Lower lobe of right lung (tissue), 2 donors: ENCODE measurements at places on chromosomes 4 and X. TPM values are rescaled to one million over a fixed set of nuclear protein-coding genes. Genes with fewer than 3 reads are reported as not detected.

GRCh38 chr4:13521047-13521446, 23.3 kb downstream of the NKX3-2 start:
- H3K27me3 ChIP-seq: peaks cover 57% of the 10 kb centered on the region
- no peak overlapping the region for H3K4me3 ChIP-seq
- H3K36me3 ChIP-seq: no peaks in the 10 kb centered on the region

DNA sequence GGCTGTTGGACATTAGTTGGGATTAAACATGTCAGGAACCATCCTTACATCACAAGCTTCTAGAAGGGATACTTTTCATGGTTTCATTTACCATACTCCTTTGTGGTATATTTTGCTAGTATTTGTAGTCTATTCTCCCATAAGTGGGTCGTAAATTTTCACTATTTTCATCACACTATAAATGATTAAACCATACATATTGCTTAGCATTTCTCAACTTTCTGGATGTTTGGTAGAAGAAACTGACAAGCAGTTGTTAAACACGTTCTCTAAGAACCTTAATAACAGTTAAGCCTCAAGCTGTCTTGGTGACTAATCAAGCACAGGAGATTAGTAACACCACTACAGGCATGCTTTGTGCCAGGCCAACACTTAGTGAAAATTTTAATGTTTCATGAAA, 375.5 kb downstream of the NAF1 start:
- no peaks in the 10 kb centered on the region for H3K36me3 ChIP-seq
- no peak overlapping the region for H3K27ac ChIP-seq
- no peaks in the 10 kb centered on the region for H3K4me1 ChIP-seq
- H3K4me3 ChIP-seq: no peak overlapping the region
- DNase-seq: no peak

Gene ZNF630
- total RNA-seq: 4.0 TPM

- no peak overlapping the region for H3K4me3 ChIP-seq
- H3K27me3 ChIP-seq: no peaks in the 10 kb centered on the region
- peaks cover 26% of the 10 kb centered on the region for H3K4me1 ChIP-seq
- peaks cover 6% of the 10 kb centered on the region for H3K36me3 ChIP-seq
- no peak for DNase-seq
Observed at GRCh38 chr4:37865450-37865849, 25.4 kb upstream of the TBC1D1 start.

DNA sequence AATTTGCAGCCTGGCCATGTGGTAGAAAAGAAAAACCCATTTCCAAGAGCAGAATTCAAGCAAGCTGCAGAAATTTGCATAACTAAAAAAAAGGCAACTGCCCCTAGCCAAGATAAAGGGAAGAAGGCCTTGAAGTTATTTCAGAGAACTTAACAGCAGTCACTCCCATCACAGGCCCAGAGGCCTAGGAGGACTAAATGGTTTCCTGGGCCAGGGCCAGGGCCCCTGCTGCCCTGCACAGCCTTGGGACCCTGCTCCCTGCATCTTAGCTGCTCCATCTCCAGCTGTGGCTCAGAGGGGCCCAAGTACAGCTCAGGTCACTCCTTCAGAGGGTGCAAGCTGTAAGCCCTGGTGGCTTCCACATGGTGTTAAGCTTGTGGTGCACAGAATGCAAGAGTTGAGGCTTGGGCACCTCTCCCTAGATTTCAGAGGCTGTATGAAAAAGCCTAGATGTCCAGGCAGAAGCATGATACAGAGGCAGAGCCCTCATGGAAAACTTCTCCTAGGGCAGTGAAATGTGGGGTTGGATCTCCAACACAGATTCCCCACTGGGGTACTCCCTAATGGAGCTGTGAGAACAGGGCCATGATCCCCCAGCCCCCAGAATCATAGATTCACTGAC, 6.7 kb upstream of the MID2 start:
- no peak overlapping the region for H3K27ac ChIP-seq
- H3K4me1 ChIP-seq: peaks cover 9% of the 10 kb centered on the region
- DNase-seq: no peak
- no peaks in the 10 kb centered on the region for H3K27me3 ChIP-seq
- no peaks in the 10 kb centered on the region for H3K36me3 ChIP-seq

GRCh38 chr4:158837527-158838141, 68.8 kb downstream of the FNIP2 start:
- no peaks in the 10 kb centered on the region for H3K27me3 ChIP-seq
- H3K36me3 ChIP-seq: peaks cover 49% of the 10 kb centered on the region
- H3K27ac ChIP-seq: no peak overlapping the region
- no peak overlapping the region for H3K4me3 ChIP-seq
- H3K4me1 ChIP-seq: no peaks in the 10 kb centered on the region
- no peak for DNase-seq

GRCh38 chrX:111520506-111520905, 9.1 kb downstream of the SERTM2 start:
- no peak for DNase-seq
- no peak overlapping the region for H3K4me3 ChIP-seq
- no peaks in the 10 kb centered on the region for H3K4me1 ChIP-seq
- no peak overlapping the region for H3K27ac ChIP-seq
- H3K36me3 ChIP-seq: no peaks in the 10 kb centered on the region

Gene GPR143
- 0.47 TPM for total RNA-seq

Gene CT45A1
- not detected for total RNA-seq

- no peaks in the 10 kb centered on the region for H3K4me1 ChIP-seq
- H3K27me3 ChIP-seq: no peaks in the 10 kb centered on the region
- H3K27ac ChIP-seq: no peak overlapping the region
Observed at GRCh38 chrX:134599184-134599914, 58.9 kb downstream of the PLAC1 start.

Gene KLKB1
- 1.6 TPM for total RNA-seq

GRCh38 chr4:86481440-86481839, 112.7 kb upstream of the PTPN13 start:
- H3K27ac ChIP-seq: no peak overlapping the region
- no peak overlapping the region for H3K4me3 ChIP-seq
- no peaks in the 10 kb centered on the region for H3K27me3 ChIP-seq
